GM13976 (cell line): ENCODE measurements at places on chromosomes 6 and 20.

DNA sequence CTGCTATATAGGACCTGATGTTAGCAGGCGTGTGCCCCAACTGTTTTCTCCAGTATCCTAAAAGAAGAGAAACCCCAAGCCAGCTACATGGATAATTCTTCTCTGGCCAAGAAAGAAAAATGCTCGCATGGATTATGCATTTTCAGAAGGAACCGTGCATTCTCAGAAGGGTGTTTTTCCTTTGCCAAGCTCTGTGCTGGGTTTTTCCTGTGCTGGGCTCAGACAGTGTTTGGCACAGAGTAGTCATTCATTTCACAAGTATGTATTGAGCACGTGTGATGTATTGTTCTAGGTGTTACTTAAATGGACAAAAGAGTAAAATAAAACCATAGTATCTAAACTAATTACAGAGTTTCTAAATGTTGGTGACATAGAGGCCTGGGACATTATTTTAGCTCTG lies 62.7 kb upstream of the ZNF133 start:
- no peak for DNase-seq

DNA sequence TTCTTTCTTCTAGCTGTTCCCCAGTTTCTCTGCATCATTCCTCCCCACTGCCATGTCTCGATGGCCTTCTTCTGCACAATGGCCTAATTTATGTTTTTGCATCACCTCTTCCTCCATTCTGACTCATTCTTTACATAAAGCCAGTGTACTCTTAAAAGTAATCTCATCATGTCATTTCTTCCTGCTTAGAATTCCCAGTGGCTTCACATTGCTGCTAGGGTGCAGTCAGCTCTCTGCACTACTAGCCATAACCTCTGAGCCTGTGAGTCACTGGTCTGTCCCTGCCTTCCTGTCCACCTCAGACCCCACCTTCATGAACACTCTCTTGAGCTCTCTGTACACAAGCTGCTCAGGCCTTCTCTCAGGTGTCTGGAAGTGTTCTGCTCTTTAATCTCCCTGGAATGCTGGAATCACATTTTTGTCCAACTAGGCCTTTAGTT lies 24.1 kb upstream of the TRIM27 start:
- no peak for DNase-seq

DNA sequence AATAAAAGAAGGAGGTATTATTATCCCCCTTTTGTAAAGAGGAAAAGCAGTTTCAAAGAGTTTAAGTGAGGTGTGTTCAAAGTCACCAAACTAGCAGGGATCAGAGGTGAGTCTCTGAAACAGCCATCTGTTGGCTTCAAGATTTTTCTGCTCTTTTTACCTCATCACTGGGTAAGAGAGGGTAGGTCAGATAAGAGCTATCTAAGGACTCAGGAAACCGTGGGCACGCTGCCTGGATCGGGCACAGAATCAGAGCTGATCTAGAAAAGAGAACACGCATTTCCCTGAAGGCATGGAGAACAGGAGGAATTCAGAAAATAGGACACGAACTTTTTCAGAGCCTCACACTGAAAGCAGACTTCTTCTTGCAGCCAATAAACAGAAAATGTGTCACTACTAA lies 65.8 kb upstream of the LY86 start:
- no peak for DNase-seq

DNA sequence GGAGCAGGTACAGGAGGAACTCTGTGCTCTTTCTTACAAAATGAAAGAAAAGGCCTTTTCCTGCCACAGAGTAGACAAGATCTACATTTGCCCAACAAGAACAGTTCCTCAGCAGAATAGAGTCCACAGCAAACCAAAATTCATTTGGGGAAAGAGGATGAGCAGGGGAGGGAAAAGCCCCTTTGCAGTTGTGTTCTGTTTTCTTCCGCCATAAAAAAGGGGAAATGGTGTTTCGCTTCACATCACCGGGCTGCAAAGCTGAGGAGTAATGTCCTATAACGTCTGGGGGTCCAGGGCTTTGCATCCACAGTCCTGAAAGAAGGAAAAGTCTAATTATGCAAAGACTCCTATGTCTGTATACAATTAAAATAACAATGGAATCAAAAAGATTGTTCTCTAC lies at the start of gene GPR31:
Gene GPR31 (minus strand): TSS at position 118 of the 400 bp plus-strand sequence. CDS start 149 bp downstream, outside the sequence.
- DNase-seq: no peak

GRCh38 chr6:141488488-141488887 lies 644.2 kb upstream of the GJE1 start:
- DNase-seq: peak; percentile 13
